ENCODE measurements at places on chromosomes 4 and X. TPM values are rescaled to one million over a fixed set of nuclear protein-coding genes. Genes with fewer than 3 reads are reported as not detected.

- H3K27ac ChIP-seq, result no peak overlapping the region
- no peak overlapping the region for H3K4me3 ChIP-seq
- no peaks in the 10 kb centered on the region for H3K4me1 ChIP-seq
- H3K36me3 ChIP-seq, result no peaks in the 10 kb centered on the region
Measured at GRCh38 chr4:147477439-147477838, 3.5 kb upstream of the EDNRA start.

- DNase-seq, result no peak
- H3K4me1 ChIP-seq, result no peaks in the 10 kb centered on the region
- no peaks in the 10 kb centered on the region for H3K27me3 ChIP-seq
- no peak overlapping the region for H3K27ac ChIP-seq
- no peaks in the 10 kb centered on the region for H3K36me3 ChIP-seq
Measured at GRCh38 chr4:174157106-174157607, 126.3 kb downstream of the FBXO8 start.

GRCh38 chr4:143390764-143391163 lies 54.1 kb downstream of the GAB1 start:
- no peak overlapping the region for H3K4me3 ChIP-seq
- no peak for DNase-seq
- no peaks in the 10 kb centered on the region for H3K36me3 ChIP-seq
- H3K4me1 ChIP-seq, result peaks cover 58% of the 10 kb centered on the region

- DNase-seq, result no peak
- H3K36me3 ChIP-seq, result no peaks in the 10 kb centered on the region
- H3K27me3 ChIP-seq, result no peaks in the 10 kb centered on the region
- no peaks in the 10 kb centered on the region for H3K4me1 ChIP-seq
- no peak overlapping the region for H3K4me3 ChIP-seq
- no peak overlapping the region for H3K27ac ChIP-seq
Measured at GRCh38 chr4:105227054-105227453, 80.4 kb downstream of the TET2 start.

DNA sequence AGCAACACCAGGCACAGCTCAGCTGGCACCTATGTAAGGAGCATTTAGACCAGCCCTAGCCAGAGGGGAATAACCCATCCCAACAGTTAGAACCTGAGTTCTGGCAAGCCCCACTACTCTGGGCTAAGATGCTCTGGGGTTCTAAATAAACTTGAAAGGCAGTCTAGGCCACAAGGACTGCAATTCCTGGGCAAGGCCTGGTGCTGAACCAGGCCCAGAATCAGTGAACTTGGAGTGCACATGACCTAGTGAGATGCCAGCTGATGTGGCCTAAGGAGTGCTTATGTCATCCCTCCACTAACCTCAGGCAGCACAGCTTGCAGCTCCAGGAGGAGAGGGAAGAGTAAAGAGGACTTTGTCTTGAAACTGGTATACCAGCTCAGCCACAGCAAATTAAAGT lies 7.6 kb upstream of the PRRG3 start:
- no peak overlapping the region for H3K4me3 ChIP-seq
- H3K4me1 ChIP-seq, result no peaks in the 10 kb centered on the region
- H3K27ac ChIP-seq, result no peak overlapping the region
- no peaks in the 10 kb centered on the region for H3K27me3 ChIP-seq
- no peak for DNase-seq

- H3K36me3 ChIP-seq, result no peaks in the 10 kb centered on the region
- no peak overlapping the region for H3K4me3 ChIP-seq
- H3K27me3 ChIP-seq, result no peaks in the 10 kb centered on the region
- H3K27ac ChIP-seq, result no peak overlapping the region
Measured at GRCh38 chr4:146124023-146124680, 51.4 kb upstream of the LSM6 start.

- H3K4me1 ChIP-seq, result no peaks in the 10 kb centered on the region
- no peak for DNase-seq
- H3K4me3 ChIP-seq, result no peak overlapping the region
- H3K36me3 ChIP-seq, result no peaks in the 10 kb centered on the region
Measured at GRCh38 chr4:154084864-154085263, 296.0 kb upstream of the SFRP2 start.

- H3K4me3 ChIP-seq, result no peak overlapping the region
- no peaks in the 10 kb centered on the region for H3K27me3 ChIP-seq
- no peaks in the 10 kb centered on the region for H3K36me3 ChIP-seq
- H3K4me1 ChIP-seq, result no peaks in the 10 kb centered on the region
Measured at GRCh38 chrX:148133105-148133725, 152.1 kb downstream of the FMR1NB start.

DNA sequence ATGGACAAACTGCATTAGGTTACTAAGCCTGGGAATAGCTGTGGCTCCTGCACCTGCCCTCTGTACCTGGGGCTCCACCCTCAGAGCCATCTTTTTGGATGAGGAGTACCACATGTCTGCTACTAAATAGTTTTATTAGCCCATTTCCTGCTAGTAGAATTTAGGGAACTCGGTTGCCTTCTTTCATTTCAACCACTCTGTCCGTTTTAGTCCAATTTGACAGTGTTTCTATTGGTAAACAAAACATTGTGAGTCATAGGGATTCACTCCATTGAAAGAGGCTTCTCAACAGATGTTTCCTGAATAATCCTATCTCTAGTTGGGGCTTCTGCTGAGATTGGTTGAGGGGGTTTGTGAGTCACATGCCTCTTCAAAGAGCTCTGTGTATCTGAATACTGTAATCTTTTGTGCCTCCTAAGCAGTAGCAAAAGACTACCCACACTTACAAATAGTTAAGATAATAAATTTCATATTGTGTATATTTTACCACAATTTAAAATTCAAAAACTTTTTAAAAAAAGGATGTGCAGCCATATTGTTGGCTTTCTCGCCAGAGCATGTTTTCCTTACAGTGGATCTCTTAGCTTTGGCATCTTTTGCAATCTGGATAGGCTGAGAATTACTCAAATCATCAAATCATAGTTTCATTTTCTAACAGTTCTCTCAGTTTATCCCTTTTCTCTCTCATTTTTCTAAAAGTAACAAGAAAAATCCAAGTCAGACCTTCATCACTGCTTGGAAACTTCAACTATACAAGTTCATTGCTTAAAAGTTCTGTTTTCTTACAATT lies 9.9 kb downstream of the FAM200B start:
- H3K4me3 ChIP-seq, result no peak overlapping the region
- no peaks in the 10 kb centered on the region for H3K27me3 ChIP-seq
- H3K36me3 ChIP-seq, result peaks cover 28% of the 10 kb centered on the region
- H3K4me1 ChIP-seq, result peaks cover 9% of the 10 kb centered on the region

The EREG gene
- 0.69 TPM for total RNA-seq

The F9 gene
- total RNA-seq, result not detected

The ARFIP1 gene
- total RNA-seq, result 29.3 TPM

The GUCY1A1 gene
- total RNA-seq, result 76.0 TPM

All from upper lobe of right lung (tissue), 1 donor.